ENCODE measurements at places on chromosomes 1 and 21.
A peak's percentile ranks its signal among the peaks of the same experiment; 100 is the strongest.

DNA sequence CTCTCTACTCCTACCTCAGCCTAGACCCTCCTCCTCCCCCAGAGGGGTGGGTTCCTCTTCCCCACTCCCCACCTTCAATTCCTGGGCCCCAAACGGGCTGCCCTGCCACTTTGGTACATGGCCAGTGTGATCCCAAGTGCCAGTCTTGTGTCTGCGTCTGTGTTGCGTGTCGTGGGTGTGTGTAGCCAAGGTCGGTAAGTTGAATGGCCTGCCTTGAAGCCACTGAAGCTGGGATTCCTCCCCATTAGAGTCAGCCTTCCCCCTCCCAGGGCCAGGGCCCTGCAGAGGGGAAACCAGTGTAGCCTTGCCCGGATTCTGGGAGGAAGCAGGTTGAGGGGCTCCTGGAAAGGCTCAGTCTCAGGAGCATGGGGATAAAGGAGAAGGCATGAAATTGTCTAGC is 21.6 kb upstream of the VPS13D start:
- no peak for DNase-seq

GRCh38 chr1:156927215-156928042 is 7.0 kb downstream of the LRRC71 start:
- DNase-seq, result peak; percentile 91

DNA sequence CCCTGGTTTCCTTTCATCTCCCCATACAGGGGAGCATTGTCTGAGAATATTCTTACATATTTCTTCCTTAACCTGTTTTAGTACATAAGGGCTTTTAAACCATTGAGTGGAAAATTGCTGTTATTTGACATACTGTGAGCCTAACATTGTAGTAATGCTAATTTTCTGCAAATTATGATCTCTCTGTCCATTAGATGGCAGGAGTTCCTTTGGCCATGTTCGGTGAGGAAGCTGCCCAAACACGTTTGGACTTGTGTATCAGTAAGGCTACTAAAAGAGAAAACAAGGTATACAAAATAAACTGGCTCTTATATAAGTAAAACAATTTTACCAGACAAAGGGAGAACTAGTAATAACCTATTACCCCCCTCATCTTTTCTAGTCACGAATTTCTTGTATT is 29.2 kb downstream of the CDC7 start:
- DNase-seq, result no peak

DNA sequence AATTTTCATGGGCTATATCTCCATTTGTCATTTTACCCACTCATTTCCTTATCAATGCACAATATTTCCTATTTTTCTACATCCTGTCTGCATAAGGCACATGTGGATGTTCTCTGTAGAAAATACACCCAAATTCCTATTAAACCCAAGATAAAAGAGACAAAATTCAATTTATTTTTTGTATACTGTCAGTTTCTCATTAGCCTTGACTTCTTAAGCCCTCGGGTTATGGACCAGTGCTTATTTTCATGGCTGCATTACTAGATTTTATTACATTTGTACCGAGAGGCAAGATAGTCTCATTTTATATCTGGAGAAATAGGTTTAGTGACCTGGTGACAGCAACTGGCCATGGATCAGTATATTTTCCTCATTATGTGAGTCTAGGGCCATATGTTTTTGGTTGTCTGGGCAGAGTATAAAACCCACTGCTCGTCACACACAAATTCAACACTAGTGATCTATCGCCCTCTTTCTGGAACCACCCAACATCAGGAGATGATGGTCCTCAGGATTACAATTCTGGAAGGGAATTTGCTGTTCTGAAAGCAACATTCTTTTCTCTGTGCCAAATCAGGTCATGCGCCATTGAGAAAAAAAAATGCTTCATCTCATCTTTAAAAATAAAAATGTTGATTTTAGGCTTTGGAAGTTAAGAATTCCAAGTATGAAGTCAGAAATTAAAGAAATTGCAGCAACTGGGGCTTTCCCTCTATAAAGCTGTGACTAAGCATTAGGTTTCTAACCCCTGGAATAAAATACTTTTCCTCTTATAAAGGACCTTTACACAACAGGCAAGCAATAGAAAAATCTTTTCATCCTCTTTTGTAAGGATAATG is 81.4 kb downstream of the ASTN1 start:
- DNase-seq, result no peak

- no peak for DNase-seq
Measured at GRCh38 chr21:15400905-15401304, 328.9 kb upstream of the USP25 start.

GRCh38 chr1:198465201-198466144 is 75.0 kb downstream of the ATP6V1G3 start:
- DNase-seq, result peak; percentile 45

DNA sequence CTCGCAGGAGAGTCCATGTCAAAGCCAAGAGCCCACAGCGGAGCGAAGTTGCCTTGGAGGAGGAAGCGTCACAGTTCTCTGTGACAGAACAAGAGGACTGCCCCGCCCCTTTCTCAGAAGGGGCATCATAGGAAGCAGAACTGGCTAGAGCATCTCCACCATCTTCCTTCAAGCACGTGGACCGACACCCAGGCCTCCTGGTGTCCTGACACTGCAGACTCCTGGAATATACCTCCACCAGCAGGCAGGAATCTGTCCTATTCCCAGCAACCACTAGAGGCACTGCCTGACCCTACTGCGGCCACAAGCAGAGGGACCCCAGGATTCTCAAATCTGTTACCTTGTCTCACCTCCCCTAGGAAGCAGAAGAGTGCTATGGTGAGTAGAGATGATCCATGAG is 37.8 kb downstream of the GPA33 start:
- DNase-seq, result no peak

DNA sequence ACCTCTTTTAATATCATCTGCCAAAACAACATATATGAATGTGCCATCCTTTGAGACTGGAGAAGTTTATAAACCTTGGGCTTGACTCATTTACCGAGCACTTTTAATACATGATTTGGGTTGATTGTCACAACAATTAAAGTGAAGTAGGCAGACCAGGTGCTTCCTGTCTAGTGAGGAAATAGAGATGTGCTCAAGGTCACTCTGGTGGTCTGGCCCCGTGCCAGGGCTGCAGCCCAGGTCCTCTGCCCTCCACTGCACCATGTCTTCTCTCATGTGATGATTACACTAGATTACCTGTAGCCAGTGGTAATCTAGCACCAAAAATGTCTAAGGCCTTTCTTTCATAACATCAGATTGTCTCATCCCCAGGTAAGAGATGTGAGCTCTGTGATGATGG is 61.8 kb upstream of the LAMC2 start:
- no peak for DNase-seq

DNA sequence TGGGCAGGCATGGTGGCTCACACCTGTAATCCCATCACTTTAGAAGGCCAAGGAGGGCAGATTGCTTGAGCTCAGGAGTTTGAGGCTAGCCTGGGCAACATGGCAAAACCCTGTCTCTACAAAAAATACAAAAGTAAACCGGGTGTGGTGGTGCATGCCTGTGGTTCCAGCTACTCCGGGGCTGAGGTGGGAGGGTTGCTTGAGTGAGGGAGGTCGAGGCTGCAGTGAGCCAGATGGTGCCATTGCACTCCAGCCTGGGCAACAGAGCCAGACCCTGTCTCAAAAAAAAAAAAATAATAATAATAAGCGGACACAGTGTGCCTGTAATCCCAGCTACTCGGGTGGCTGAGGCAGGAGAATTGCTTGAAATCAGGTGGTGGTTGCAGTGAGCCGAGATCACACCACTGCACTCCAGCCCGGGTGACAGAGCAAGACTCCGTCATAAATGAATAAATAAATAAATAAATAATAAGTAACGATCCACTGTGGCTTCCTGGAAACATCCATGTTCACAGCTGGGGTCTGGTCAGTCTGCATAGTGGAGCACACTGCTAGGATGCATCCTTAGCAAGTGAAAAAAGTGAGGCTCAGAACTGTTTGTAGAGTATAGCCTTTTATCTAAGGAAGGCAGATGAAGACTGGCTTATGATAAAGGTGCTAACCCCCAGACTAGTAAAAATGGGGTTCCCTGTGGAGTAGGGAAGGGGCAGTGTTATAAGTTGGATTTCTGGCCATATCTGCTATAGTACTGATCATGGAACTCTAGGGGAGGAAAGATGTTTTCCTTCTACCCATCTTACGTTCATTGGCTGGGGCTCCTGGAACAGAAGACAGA is 15.7 kb downstream of the PKNOX1 start:
- DNase-seq, result no peak

GRCh38 chr1:111907321-111907720 is 82.1 kb downstream of the KCND3 start:
- no peak for DNase-seq

- DNase-seq, result no peak
Measured at GRCh38 chr1:77829851-77830250, 50.4 kb downstream of the MIGA1 start.

DNA sequence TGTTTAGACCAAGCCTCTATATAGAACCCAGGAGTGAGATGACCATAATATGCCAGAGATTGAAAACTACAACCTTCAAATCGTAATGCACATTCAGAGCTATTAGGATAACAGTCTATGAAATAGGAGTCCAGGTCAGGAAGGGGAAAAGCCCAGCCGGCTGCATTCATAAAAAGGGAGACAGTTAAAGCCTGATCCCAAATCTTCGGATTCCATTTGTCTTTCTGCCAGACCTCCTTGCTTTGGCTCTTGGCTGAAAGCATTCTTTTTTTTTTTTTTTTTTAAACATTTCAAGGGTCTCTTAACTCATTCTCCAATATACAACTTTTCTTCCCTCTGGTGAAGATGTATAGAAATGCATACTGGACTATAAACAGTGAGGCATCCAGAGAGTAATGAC is 81.1 kb downstream of the NTPCR start:
- DNase-seq, result no peak

DNA sequence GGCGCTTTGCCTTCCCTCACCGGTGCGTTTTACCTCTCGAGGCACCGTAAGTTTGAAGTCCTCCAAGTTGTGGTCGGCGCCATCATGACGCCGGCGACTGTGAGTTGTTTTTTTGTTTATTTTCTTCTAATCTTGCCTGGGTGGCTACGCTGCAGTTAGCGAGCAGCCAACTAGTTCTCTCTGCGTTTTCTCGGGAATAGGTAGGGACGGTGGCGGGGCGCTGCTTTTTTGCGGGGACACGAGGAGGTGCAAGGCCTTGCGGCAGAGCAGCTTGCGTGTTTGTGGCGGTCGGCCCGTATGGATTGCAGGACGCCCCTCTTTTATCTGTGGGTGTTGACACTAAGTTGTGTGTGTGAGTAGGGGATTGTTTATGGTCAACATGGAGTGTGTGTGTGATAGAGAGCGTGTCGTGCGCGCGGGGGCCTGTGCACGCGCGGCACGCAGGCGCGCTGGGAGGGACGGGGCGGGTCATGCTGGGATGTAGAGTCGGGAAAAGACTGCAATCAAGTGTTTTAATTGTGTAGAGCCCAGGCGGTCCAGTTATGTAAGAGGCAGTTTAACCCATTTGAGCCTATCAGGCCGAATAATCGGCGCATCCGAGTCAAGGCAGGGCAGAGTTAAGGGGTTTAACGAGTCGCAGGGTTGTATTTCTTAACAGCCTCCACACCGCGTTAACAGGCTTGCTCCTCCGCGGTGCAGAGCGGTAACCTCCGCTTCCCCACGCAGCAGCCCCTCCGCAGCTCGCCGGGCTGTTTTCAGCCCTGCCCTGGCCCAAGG is 1.2 kb upstream of the NEGR1 start:
- peak; percentile 76 for DNase-seq

GRCh38 chr1:204327359-204327758 is 32.4 kb downstream of the PLEKHA6 start:
- DNase-seq, result no peak

DNA sequence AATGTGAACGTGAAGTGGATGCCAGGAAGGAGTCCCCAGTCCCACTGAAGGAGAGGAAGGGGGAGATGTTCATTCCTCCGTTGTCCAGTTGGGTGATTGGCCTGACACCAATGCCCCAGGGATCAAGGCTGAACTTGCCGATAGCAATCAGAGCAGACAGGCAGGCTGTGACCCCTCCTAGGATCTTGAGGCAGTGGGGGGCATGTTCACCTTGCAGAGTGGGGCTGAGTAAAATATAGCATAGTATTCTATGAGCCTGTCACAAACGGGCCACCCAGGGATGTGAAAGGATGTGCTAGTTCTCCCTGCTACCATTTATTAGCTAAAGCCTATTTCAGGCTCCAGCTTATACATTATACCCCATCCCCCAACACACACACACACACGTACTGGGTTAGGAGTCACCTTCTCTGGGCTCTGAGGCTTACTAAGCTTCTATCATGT is 80.7 kb upstream of the CD34 start:
- DNase-seq, result no peak

- no peak for DNase-seq
Measured at GRCh38 chr1:168146626-168147025, 9.9 kb upstream of the GPR161 start.

GRCh38 chr1:226717256-226717909 is 21.7 kb downstream of the ITPKB start:
- no peak for DNase-seq

GRCh38 chr1:45621501-45621836 is 2.4 kb downstream of the CCDC17 start:
- DNase-seq, result no peak

DNA sequence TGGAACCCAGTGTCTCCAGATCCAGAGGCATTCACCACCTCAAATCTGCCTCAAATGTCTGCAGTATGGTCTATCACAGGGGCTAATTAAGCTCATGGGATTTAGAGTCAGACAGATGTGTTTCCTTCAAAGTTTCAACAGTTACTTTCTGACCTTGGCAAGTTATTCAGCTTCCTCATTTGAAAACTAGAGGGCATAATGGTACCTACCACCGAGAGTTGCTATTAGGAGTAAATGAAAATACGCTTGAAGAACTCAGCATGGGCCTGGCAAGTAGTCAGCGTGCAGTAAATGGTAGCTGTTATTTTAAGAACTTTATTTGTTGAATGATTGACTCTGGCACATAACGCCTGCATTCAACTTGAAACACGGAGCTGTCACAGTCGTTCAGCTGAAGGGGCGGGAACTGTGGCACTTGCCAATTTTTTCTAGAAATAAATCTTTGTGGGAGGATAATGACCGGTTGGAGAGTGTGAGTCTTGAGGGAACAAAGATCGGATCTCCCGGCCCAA is 1.2 kb upstream of the CAP1 start:
- DNase-seq, result no peak

DNA sequence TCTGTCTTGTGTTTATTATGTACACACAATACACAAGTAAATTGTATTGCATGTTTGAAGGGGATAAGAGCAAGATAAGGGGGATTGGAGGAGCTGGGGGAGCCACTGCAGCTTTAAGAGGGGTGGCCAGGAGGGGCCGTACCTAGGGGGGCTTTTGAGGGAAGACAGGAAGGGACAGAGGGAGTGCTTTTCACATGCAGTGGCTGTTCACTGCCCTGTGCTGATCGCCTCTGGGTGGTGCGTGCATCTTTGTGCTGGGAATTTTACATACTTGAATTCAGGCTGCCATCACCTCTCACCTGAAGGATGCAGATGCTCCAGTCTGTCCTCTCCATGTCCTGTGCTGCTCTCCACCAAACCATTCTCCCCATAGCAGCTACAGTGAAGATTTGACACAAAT is 179.5 kb downstream of the PTPRU start:
- DNase-seq, result no peak

GRCh38 chr21:36608041-36608896 is 90.6 kb upstream of the SIM2 start:
- no peak for DNase-seq

- peak; percentile 83 for DNase-seq
Measured at GRCh38 chr1:87151500-87152421, 176.9 kb upstream of the LMO4 start.

- peak; percentile 42 for DNase-seq
Measured at GRCh38 chr1:44934791-44935190, 51.6 kb downstream of the EIF2B3 start.

GRCh38 chr1:109664671-109665070 is 3.2 kb upstream of the GSTM2 start:
- DNase-seq, result no peak

GRCh38 chr1:183206538-183207122 is 20.6 kb downstream of the LAMC2 start:
- no peak for DNase-seq
